Caco-2 (cell line): ENCODE measurements at places on chromosomes 3 and 15. TPM values are rescaled to one million over a fixed set of nuclear protein-coding genes. Genes with fewer than 3 reads are reported as not detected.
A peak's percentile ranks its signal among the peaks of the same experiment; 100 is the strongest.

DNA sequence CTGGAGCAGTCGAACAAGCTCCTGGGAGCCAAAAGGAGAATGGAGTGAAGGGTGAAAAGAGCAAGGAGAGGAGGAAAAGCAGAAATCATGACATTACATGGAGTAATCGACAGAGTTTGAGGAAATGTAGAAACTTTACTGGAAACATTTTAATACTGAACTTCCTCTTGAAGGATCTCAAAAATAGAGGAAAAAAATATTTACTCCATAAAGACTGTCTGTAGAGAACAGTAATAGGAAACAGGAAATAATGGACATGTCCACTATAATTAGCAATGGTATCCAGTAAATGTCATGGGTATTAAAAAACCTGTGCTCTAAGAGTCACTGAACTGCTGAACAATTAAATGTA is 53.0 kb downstream of the TBC1D2B start:
- DNase-seq, result no peak
- H3K27me3 ChIP-seq, result no peaks in the 10 kb centered on the region
- H3K27ac ChIP-seq, result no peak overlapping the region

GRCh38 chr15:53384417-53384816 is 375.0 kb downstream of the WDR72 start:
- no peak overlapping the region for H3K27ac ChIP-seq
- no peaks in the 10 kb centered on the region for H3K27me3 ChIP-seq
- no peak overlapping the region for H3K4me3 ChIP-seq
- H3K36me3 ChIP-seq, result no peaks in the 10 kb centered on the region
- DNase-seq, result peak; percentile 41
- no peaks in the 10 kb centered on the region for H3K4me1 ChIP-seq

CHRNA3 gene
- total RNA-seq, result not detected in 2 replicates

CACNA2D3 gene
- total RNA-seq, result 0.39 TPM in 1 of 2 replicates, not detected in the other

- H3K36me3 ChIP-seq, result no peaks in the 10 kb centered on the region
- no peak overlapping the region for H3K27ac ChIP-seq
- no peaks in the 10 kb centered on the region for H3K4me1 ChIP-seq
- H3K4me3 ChIP-seq, result no peak overlapping the region
Measured at GRCh38 chr15:60704129-60704528, 225.2 kb upstream of the ICE2 start.

DNA sequence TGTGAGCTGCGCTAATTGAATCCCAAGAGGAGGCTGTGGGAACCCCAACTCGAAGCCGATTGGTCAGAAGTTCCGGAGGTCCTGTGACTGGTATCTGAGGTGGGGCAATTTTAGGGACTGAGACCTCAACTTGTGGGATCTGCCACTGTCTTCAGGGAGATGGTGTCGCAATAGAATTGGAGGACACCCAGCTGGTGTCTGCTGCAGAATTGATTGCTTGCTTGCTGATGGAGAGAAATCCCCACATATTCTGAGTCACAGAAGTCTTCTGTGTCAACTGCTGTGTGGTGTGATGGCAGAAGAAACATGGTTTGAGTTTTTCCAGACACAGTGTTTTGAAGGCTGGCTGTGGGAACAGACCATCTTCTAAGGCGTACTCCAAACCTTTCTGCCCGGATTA is 99.7 kb upstream of the PLXNA1 start:
- peaks cover 58% of the 10 kb centered on the region for H3K4me1 ChIP-seq
- H3K27ac ChIP-seq, result peak overlapping the region; percentile 91
- H3K4me3 ChIP-seq, result no peak overlapping the region
- DNase-seq, result no peak
- no peaks in the 10 kb centered on the region for H3K27me3 ChIP-seq
- H3K36me3 ChIP-seq, result no peaks in the 10 kb centered on the region

GRCh38 chr3:18057471-18058091 is 315.1 kb upstream of the TBC1D5 start:
- no peak for DNase-seq
- no peaks in the 10 kb centered on the region for H3K4me1 ChIP-seq
- H3K4me3 ChIP-seq, result no peak overlapping the region
